ENCODE measurements at places on chromosomes 5 and 9.

- no peak for DNase-seq
Measured at GRCh38 chr5:159844267-159845121, 71.8 kb upstream of the ADRA1B start.

- DNase-seq = peak; percentile 68
Measured at GRCh38 chr5:174532455-174533453, 191.6 kb upstream of the MSX2 start.

DNA sequence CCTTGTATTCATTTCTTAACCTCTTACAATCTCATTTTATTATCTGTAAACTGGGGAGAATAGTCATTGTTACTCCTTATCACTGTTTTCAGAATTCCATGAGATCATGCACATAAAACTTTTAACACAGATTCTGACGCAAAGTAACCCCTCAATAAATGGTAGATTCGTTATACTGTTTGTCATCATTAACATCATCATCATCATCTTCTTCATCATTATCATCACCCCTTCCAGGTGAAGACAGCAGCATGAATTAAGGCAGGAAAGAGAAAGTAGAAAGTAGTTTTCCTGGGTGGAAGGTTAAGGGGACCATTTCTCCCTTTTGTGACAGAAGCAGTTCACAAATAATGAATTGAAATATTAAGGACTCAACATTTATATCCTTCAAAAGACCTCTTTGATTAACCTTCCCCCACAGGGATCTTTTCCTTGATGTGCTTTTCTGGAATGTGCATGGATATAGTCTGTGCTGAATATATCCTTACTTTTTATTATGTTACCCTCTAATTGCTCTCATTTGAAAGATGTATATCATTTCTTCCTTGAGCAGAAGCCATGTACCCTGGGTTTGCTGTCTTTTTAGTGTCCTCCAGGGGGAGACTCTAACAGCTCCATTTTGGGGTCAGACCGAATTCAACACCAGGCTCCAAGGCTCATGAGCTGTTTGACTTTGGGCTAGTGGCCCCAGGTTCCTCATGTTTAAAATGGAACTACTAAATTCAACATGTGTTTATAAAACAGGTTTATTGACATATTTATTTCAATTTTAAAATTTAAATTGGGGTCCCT, 1029.9 kb upstream of the WWC1 start:
- peak; percentile 1 for DNase-seq

- DNase-seq = no peak
Measured at GRCh38 chr5:179912951-179913350, 5.3 kb upstream of the TBC1D9B start.

GRCh38 chr5:114266374-114266773, 95.5 kb upstream of the KCNN2 start:
- no peak for DNase-seq

DNA sequence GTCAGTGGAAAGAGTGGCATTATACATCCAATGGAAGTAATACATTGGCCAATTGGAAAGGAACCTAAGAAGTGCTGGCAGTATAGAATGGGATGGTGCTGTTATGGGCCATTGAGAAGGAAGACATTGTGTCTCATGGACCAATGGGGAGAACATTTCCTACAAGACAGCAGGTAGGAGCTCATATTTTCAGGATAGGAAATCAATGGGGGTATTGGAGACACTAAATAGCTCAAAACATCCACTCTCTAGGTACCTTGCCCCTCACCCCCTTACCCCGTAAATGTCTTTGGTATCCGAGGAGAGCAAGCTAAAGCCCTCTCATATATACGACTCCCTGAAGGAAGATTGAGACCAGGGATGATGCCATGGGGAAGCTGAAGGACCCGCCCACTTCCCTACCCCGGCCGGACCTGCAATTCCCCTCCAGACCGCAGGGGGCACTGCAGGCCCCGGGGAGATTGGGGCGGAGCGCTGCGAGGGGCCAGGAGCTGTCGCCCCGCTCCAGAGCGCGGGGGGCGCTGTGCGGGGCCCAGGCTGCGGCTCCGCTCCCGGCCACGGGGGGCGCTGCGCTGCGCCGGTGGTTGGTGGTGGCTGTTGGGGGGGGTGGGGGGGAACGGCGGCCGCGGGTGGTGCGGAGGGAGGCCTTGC, at the start of gene KDM3B:
Gene KDM3B, plus strand, starts transcription at position 615 of the 651 bp plus-strand sequence. CDS start 111 bp downstream, outside the sequence.
- peak; percentile 80 for DNase-seq

Data from NCI-H1417 (cell line).